Naive thymus-derived CD4-positive, alpha-beta T cell (primary cell): ENCODE measurements at places on chromosomes 7 and 10. TPM values are rescaled to one million over a fixed set of nuclear protein-coding genes. Genes with fewer than 3 reads are reported as not detected.

- DNase-seq, result no peak
Measured at GRCh38 chr10:62084451-62084850, 183.0 kb downstream of the ARID5B start.

DNA sequence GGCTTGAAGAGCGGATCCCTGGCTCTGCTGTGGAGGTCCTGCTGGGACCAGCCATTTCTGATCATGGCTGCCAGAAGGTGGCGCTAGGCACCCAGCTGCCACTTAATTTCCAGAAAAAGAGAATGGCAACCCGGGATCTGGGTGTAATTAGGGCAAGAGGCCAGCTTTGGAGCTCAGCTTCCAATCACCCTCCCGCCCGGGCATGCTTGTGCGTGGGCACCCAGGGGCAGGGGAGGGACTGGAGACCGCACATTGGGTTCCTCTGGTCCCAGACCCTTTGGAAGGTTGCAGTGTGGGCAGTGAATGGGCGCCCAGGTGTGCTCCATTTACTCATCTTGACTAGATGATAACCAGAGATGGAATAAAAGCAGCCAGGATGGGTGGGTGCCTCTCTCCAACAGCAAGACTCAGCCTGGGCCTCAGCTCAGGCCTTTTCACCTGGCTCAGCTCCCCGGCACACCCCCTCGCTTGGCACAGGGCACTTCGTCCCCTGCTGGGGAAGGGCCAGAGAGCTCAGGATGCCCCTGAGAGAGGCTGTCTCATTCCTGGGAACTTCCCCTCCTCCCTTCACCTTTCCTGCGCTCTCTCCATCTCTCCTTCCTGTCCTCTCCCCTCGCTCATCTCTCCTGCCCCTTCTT is 14.7 kb downstream of the FAM241B start:
- DNase-seq, result no peak

DNA sequence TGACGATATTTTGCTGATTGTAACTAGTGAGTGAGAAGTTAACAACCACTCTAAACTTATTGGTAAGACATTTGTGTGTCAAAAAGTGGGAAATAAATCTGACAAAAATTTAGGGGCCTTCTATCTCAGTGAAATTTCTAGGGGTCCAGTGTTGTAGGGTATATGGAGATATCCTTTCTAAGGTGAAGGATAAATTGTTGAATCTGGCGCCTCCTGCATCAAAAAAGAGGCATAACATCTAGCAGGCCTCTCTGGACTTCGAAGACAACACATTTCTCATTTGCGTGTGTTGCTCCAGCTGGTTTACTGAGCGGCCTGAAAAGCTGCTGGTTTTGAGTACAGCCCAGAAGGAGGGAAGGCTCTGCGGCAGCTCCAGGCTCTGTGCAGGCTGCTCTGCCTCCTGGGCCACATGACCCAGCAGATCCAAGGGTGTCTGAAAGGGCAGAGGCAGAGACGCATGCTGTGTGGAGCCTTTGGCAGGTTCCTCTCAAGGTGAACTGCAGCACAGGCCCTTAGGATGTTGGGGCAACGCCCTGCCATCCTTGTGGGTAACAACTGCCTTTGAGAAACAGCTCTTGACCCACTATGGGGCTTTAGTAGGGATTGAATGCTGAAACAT is 72.4 kb downstream of the LMBR1 start:
- DNase-seq, result no peak

- no peak for DNase-seq
Measured at GRCh38 chr10:66842867-66843266, 83.0 kb upstream of the LRRTM3 start.

DNA sequence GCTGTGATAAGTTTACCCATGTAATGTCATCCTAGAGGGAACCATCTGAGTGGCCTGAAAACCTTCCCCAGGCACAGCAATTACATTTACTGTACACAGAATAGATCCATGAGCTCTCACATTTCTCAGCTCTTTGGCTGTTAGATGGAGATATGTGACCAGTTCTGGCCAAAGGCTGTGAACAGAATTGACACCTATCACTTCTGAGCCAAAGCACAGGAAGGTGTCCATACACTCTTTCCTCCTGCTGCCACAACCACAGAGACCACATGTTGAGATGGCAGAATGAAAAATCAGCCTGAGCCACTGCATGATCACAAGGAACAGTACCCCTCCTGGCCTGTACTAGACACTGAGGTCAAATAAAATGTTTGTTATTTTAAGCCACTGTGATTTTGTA is 44.3 kb upstream of the ATOH7 start:
- no peak for DNase-seq

- DNase-seq, result no peak
Measured at GRCh38 chr10:91006752-91007346, 86.0 kb upstream of the ANKRD1 start.

The HOXA13 gene
- polyA plus RNA-seq, result not detected

The CNPY1 gene
- polyA plus RNA-seq, result not detected
